ENCODE measurements at places on chromosomes 12 and 14. TPM values are rescaled to one million over a fixed set of nuclear protein-coding genes. Genes with fewer than 3 reads are reported as not detected.

Gene CPSF6
- total RNA-seq = 94.6 TPM

DNA sequence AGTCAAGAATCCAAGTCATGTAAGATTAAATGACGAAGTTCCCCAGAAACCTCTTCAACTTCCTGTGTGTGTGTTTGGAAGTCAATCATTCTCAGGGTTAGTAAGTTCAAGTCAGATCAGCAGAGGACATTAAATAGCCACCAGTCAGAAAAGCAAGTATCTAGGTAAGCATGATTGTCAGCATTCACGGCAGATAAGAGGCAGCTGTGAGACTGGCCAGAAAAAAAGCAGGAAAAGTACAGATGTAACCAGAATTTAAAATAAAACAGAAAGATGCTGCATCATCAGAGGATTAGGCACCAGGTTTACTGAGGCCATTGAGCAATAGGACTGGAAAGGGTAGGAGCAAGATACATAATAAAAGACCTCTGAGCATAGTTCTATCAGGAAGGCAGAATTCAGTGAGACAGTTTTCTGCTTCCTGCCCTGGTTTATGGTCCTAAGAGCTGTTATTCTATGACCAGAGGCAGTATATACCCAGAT is 606.9 kb downstream of the FSCB start:
- DNase-seq = no peak

DNA sequence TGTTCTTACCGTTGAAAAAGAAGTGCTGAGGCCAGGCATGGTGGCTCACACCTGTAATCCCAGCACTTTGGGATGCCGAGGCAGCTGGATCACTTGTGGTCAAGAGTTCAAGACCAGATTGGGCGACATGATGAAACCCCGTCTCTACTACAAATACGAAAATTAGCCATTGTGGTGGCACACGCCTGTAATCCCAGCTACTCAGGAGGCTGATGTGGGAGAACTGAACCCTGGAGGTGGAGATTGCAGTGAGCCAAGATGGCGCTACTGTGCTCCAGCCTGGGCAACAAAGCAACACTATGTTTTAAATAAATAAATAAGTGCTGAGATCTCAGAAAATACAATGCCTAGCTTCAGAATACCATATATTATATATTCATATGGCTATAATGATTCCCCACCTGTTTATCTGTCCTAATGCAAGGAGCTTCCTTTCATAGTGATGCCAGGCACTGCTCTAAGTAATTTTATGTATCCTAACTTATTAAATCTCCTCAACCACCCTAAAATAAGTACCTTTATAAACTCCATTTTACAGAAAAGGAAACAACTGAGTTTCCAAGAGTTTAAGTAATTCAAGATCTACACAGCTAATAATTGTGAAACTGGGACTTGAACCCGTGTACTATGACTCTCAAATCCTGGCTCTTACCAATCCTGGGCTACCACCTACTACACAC is 7.3 kb downstream of the PHLDA1 start:
- DNase-seq = peak; percentile 29

- DNase-seq = no peak
Measured at GRCh38 chr12:8590842-8591545, 21.7 kb downstream of the AICDA start.

GRCh38 chr14:92599811-92600210 is 86.2 kb downstream of the RIN3 start:
- DNase-seq = peak; percentile 11

GRCh38 chr12:105798256-105798845 is 340.4 kb downstream of the NUAK1 start:
- DNase-seq = no peak

Gene SLC6A15
- not detected for total RNA-seq

- DNase-seq = no peak
Measured at GRCh38 chr14:79419571-79420327, 791.6 kb downstream of the DIO2 start.

- DNase-seq = peak; percentile 59
Measured at GRCh38 chr14:81206115-81206514, 14.6 kb downstream of the GTF2A1 start.

DNA sequence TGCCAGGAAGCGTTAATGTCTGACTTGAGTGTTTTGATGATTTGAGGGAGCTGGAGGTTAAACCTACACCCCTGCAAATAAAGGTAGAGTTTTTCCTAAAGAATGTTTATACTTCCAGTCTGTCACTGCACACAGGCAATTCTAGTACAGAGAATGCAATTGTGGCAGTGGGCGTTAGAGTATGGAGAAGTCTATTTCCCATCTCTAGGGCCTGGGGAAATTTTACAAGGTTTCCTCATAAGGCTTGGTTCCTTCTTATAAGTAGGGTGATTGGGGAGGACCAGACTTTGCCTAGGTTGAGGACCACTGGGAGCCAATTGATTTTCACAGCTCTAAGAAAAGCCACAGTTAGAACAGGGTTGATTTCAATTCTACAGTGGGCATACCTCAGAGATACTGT is 44.3 kb downstream of the IFNG start:
- no peak for DNase-seq

Gene CHGA
- not detected for total RNA-seq

Gene LRIG3
- total RNA-seq = 10.8 TPM

DNA sequence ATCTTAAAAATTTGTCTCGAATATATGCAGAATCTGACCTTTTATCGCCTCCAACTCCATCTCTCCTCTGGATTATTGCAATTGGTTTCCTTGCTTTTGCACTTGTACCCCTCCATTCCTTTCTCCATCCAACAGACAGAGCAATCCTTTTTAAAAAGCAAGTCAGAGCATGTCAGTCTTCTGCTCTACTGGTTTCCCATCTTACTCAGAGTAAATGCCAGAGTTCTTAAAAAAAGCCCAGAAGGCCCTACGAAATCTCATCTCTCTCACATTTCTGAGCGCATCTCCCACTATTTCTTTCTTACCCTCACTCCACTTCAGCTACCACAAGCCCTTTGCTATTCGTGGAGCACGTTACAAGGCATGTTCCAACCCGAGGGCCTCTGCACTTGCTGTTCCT is 236.9 kb upstream of the DDHD1 start:
- DNase-seq = no peak

DNA sequence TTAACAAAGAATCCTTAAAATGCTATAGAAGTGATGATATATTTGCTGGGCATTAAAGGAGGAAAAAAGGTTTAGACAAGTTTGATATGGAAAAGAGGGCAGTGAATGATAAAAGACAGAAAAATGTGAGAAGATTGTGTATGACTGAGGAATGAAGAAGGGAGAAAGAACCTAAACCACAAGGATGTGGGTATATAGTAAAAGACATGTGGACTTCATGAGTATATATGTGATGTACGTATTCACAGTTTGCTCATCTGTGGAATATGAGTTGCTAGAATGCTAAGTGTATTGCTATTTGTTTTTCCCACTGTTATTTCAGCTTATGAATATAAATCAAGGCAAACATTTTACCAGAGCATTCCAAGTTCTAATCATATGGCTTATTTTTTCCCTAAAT is 2.1 kb upstream of the SLC16A7 start:
- DNase-seq = no peak

DNA sequence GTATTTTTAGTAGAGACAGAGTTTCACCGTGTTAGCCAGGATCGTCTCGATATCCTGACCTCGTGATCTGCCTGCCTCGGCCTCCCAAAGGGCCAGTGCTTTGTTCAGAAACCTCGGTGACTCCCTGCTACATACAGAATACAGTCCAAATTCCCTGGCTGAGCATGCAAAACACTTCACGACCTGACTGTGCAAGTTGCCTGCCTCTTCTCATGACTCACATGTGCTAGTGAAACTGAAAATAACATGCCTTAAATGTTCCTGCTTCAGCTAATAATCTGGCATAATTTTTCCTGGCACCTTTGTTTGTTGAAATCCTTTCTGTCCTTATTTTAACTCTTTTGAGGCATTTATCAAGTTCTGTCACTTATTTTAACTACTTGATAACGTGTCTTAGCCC is 8.2 kb downstream of the DMAC2L start:
- no peak for DNase-seq

Gene RPL10L
- not detected for total RNA-seq
